ENCODE measurements at places on chromosomes 3 and 15.

DNA sequence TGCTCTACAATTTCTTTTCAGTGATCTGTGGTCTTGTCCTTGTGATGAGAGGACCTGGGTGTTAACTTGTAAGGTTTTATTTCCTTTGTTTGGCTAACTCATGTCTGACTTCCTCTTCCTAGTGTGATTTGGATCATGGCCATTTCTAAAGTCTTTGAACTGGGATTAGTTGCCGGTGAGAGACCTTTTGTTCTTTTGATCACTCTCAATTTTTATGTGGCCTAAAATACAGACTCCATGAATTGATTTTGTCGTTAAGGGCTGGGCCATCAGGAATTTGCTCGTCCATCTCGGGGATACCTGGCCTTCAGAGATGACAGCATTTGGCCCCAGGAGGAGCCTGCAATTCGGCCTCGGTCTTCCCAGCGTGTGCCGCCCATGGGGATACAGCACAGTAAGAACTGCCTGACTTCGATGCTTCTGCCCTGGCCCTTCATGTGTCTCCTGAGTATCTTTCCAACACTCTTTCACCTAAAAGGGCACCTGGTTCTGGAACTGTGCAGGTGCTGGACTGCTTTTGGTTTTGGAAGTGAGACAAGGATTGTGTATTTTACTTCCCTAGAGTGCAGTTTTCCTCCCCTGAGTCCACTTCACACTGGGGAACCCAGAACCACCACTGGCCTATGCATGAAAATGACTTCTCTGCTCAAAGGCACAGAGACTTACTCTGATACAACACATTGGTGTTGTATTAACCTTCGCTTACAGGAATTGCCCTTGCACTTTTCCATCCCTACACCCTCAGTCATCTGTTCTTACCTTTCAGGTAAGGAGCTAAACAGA is 13.1 kb upstream of the LRRC2 start:
- H3K27ac ChIP-seq, result no peak overlapping the region
- no peak overlapping the region for H3K4me3 ChIP-seq
- no peaks in the 10 kb centered on the region for H3K4me1 ChIP-seq
- no peaks in the 10 kb centered on the region for H3K36me3 ChIP-seq

GRCh38 chr15:98000249-98001203 is 40.0 kb downstream of the ARRDC4 start:
- DNase-seq, result no peak
- peaks cover 27% of the 10 kb centered on the region for H3K4me1 ChIP-seq
- peak overlapping the region; percentile 49 for H3K27ac ChIP-seq
- no peaks in the 10 kb centered on the region for H3K36me3 ChIP-seq

DNA sequence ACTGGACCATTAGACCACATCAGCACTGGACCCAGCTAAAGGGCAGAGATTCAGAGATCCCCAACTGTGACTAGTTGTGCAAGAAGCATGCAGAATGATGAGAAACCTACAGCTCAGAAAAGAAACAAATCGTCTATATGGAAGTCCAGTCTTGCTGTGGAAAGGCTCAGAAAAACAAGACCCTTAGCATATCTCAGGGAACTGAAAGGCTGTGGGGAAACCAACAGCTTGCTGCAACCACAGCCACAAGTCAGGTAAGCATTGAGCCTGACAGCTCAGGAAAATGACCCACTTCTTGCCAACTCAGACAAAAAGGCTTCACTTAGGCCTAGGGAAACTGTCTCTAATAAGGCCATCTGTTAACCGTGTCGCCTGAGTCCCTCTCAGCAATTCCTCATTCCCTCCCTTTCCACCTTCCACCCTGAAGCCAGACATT is 145.6 kb downstream of the LSAMP start:
- no peaks in the 10 kb centered on the region for H3K36me3 ChIP-seq
- H3K27me3 ChIP-seq, result no peaks in the 10 kb centered on the region
- no peak overlapping the region for H3K27ac ChIP-seq

DNA sequence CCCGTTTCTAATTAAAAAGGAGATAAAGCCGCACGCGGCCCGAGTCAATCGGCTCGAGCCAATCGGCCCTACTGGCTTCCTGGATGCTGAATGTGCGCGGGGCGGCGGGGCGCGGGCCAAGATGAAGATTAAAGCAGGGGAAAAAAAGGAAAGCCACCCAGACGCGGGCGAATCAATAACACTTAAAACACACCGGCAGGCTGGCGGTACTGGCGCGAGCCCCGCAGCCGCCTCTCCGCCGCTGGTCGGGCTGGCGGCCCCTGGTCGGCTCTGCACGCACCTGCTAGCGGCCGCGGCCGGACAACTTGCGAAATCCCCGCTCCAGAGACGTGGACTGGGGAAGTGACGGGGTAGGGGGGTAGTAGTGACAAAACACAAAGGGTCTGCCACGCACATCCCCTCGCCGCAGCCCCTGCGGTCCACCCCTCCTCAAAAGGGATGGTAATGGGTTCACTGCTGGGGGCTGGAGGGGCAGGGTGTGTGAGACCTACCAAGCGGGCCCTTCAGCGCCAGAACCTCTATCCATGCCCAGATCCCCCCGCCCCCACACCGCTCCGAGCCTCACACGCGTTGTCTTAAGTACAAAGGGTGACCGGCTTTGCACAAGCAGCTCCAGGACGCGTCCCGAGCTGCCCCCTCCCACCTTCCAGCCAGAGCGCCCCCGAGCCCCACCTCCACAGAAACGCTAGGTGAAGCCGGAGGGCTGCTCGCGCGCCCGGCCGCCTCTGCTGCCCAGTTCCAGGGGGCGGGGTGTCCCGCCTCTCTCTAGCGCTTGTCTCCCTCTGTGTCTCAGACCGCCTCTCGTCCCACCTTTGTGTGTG is 1.4 kb downstream of the WNT7A start:
- H3K36me3 ChIP-seq, result no peaks in the 10 kb centered on the region
- peaks cover 67% of the 10 kb centered on the region for H3K27me3 ChIP-seq
- DNase-seq, result no peak
- no peaks in the 10 kb centered on the region for H3K4me1 ChIP-seq
- peak overlapping the region; percentile 20 for H3K4me3 ChIP-seq

DNA sequence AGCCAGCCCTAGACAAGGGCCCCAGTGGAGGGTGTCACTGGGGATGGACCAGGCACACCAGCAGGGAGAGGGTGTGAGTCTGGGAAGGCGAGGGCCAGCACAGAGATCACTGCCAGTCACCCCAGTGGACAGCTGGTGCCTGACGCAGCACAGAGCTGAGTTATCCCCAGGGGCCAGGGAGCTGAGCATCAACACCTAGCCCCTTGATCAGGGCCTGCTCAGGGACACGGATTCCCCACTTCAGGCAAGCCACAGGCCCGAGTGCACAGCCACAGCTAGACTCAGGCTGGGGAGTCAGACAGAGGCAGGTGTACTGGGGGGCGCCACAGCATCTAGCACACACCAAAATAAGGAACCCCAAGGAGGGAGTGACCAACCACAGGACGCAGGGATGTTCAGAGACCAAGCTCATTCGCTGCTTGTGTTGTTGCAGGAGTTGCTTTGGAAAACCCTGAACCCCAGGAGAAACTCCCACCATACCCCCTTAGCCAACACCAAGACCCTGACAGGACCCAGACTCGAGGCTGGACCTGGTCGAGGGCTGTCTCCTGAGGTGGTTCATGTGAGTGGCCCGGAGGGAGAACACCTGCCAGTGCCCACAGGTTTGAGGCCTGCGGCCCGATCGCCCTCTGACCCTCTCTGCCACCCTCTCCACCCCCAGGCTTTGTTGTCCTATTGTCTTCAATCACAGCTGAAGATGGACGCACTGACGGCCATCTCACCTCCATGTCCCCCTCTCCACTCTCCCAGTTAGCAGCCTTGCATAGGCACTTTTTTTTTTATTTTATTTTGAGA is 146.8 kb downstream of the TPRA1 start:
- DNase-seq, result no peak
- H3K4me1 ChIP-seq, result no peaks in the 10 kb centered on the region
- H3K27ac ChIP-seq, result no peak overlapping the region

DNA sequence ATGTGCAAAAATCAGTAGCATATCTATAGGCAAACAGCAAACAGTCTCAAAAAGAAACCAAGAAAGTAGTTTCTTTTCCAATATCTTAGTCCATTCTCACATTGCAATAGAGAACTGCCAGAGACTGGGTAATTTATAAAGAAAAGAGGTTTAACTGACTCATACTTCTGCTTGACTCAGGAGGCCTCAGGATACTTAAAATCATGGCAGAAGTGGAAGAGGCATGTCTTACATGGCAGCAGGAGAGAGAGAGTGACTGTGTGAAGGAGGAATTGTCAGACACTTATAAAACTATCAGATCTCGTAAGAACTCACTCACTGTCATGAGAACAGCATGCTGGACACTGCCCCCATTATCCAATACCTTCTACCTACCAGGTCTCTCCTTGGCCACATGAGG is 327.9 kb upstream of the EPHA3 start:
- no peak overlapping the region for H3K4me3 ChIP-seq
- no peak overlapping the region for H3K27ac ChIP-seq

DNA sequence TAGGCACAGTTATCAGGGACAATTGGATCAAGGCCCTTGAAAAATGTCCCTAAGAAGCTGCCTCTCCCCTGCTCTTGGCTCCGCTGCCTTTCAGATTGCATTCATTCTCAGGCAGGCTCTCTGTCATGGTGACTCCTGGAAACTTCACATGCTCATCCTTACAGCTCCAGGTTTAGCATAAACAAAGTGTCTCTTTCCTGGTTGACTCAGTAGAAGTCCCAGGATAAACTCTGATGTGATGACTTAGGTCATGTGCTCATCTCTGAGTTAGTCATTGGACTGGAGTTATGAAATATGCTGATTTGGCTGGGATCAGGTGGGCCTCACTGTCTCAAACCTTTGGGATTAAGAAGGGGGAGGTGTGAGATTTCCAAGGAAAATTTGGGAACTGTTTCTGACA is 243.8 kb downstream of the ZNF621 start:
- H3K27me3 ChIP-seq, result no peaks in the 10 kb centered on the region
- no peak for DNase-seq
- no peak overlapping the region for H3K4me3 ChIP-seq
- H3K27ac ChIP-seq, result no peak overlapping the region

GRCh38 chr3:118912188-118912587 is 122.5 kb downstream of the IGSF11 start:
- no peaks in the 10 kb centered on the region for H3K36me3 ChIP-seq
- H3K4me1 ChIP-seq, result peaks cover 8% of the 10 kb centered on the region

DNA sequence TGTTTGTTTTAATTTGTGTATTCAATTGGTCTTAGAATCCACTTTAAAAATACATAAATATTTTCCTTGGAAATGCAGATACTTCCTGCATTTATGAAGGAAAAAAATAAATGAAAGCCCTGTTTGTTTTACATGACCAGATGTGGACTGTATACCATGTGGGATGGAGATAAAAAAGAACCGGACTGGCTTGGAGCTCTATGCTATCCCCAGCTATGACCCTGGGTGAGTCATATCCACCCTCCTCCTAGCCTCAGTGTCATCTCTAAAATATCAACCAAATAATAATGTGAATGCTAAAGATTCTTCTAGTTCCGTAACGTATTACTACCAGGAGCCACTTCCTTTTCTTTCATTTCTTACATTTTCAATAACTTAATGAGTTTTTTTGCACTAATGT is 44.5 kb upstream of the PDZRN3 start:
- H3K36me3 ChIP-seq, result no peaks in the 10 kb centered on the region
- H3K4me1 ChIP-seq, result peaks cover 6% of the 10 kb centered on the region
- no peak overlapping the region for H3K4me3 ChIP-seq
- H3K27me3 ChIP-seq, result no peaks in the 10 kb centered on the region

DNA sequence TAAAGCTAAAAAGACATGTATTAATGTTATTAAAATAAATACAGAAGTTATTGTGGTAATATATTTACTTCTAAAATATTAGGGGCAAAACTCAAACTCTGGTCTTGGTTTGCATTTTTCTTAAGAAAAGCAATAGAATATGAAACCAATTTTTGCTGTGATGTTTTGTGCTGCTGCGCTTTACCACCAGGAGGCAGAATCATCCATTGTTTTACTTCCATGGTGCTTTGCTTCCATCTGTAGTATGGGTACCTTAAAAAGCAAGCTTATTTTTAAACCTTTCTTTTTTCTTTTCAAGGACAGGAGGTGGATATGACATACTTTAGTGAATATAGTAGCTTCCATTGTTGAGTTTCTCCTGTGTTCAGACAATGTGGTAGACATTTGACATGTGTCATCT is 46.6 kb upstream of the MRPL3 start:
- no peaks in the 10 kb centered on the region for H3K36me3 ChIP-seq
- H3K4me1 ChIP-seq, result no peaks in the 10 kb centered on the region
- no peak overlapping the region for H3K27ac ChIP-seq
- no peak overlapping the region for H3K4me3 ChIP-seq
- no peak for DNase-seq

DNA sequence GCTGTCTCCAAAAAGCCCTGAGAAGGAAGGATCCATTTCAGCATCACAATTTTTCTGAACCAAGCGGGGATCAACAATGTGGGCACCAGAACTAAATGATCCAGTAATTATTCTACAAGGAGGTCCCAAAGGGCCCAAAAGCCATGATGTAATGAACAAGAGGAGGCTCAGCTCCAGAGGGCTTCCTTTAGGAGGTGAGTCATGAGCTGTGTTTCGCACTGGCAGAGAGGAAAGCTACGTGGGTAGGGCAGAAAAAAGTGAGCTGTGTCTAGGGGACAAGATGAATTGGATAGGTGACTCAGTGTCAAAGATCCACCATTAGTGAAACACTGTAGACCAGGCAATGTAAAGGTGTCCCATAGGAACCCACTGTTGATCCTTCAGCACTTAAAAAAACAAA is 113.4 kb downstream of the RORA start:
- no peak overlapping the region for H3K4me3 ChIP-seq
- H3K4me1 ChIP-seq, result no peaks in the 10 kb centered on the region
- H3K27ac ChIP-seq, result no peak overlapping the region
- DNase-seq, result no peak
- no peaks in the 10 kb centered on the region for H3K36me3 ChIP-seq

DNA sequence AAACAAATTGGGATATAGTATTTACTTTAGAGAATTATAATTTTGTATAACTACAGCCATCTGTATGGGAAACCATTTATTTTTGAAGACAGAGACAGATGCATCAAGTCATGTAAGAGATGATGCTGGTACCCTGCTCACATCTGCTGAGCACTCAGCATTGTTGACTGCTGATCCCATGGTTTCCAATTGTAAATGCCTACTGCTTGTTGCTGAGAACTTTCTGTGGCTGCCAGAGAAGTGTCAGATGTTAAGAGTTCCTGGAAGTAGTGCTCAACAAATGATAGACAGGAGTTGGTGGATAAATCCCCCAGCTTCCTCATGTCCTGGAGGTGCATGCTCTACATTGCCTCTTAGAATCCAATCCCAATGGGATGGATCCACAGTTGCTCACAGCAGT is 167.1 kb downstream of the OXSM start:
- DNase-seq, result no peak
- no peaks in the 10 kb centered on the region for H3K36me3 ChIP-seq
- no peak overlapping the region for H3K4me3 ChIP-seq
- no peak overlapping the region for H3K27ac ChIP-seq
- no peaks in the 10 kb centered on the region for H3K27me3 ChIP-seq
- no peaks in the 10 kb centered on the region for H3K4me1 ChIP-seq

DNA sequence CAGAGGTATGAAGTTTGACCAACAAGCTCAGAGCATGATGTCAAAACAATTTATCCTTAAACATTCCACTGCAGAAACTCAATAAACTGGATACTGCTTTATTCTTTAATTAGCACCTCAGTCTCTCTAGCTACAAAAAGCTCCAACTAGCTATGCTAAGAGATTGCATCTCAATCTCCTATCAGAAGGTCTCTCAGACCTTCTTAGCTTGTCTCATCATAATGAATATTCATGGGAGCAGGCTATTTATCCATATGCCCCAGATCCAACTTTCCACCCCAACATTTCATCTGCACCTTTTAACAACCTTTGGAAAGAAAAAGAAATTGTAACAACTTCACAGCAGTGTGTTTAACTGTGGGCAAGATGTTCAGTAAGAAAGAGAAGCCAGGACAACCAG is 11.3 kb upstream of the ZCWPW2 start:
- no peaks in the 10 kb centered on the region for H3K4me1 ChIP-seq
- H3K36me3 ChIP-seq, result peaks cover 45% of the 10 kb centered on the region
- DNase-seq, result no peak
- no peaks in the 10 kb centered on the region for H3K27me3 ChIP-seq
- no peak overlapping the region for H3K4me3 ChIP-seq
- no peak overlapping the region for H3K27ac ChIP-seq
